Endothelial cell (in vitro differentiated cells): ENCODE measurements at places on chromosomes 2 and 18. TPM values are rescaled to one million over a fixed set of nuclear protein-coding genes. Genes with fewer than 3 reads are reported as not detected.

The HRH4 gene
- not detected for total RNA-seq

The POTEC gene
- not detected for total RNA-seq

The TXNDC2 gene
- total RNA-seq = not detected

The KCNG2 gene
- 0.56 TPM for total RNA-seq

The EPB41L3 gene
- total RNA-seq = 16.8 TPM

The SERPINB4 gene
- total RNA-seq = 0.41 TPM

The DSG4 gene
- total RNA-seq = not detected

The TEKT4 gene
- not detected for total RNA-seq

The METTL21A gene
- total RNA-seq = 14.9 TPM

The POTEJ gene
- total RNA-seq = not detected

The SALL3 gene
- total RNA-seq = 2.5 TPM

The C2orf92 gene
- 15.1 TPM for total RNA-seq

The HTR2B gene
- total RNA-seq = 0.80 TPM

The DNER gene
- total RNA-seq = 0.15 TPM

The SCN3A gene
- total RNA-seq = 0.38 TPM

The C2orf80 gene
- not detected for total RNA-seq

The NR4A2 gene
- 3.9 TPM for total RNA-seq

The KCNJ13 gene
- not detected for total RNA-seq

The INHA gene
- total RNA-seq = not detected

The OR6B2 gene
- 0.23 TPM for total RNA-seq

The MAP2 gene
- 2.1 TPM for total RNA-seq

The LOXHD1 gene
- total RNA-seq = 0.23 TPM

The CYP1B1 gene
- 1.2 TPM for total RNA-seq

The YES1 gene
- total RNA-seq = 190 TPM

The GALNT13 gene
- 26.3 TPM for total RNA-seq

The TMEM17 gene
- 1.7 TPM for total RNA-seq

The ZSWIM2 gene
- total RNA-seq = not detected

The KCNJ3 gene
- not detected for total RNA-seq

The SERPINB12 gene
- not detected for total RNA-seq

The DOK6 gene
- 2.2 TPM for total RNA-seq

The MATN3 gene
- total RNA-seq = 8.9 TPM

The TMEM37 gene
- total RNA-seq = 11.4 TPM

The SKOR2 gene
- total RNA-seq = 0.38 TPM

The RAB12 gene
- total RNA-seq = 35.3 TPM

The FBLN7 gene
- total RNA-seq = 0.36 TPM

The CBLN2 gene
- total RNA-seq = not detected

The REG3A gene
- not detected for total RNA-seq

The TMEM247 gene
- not detected for total RNA-seq

The DSG2 gene
- 60.5 TPM for total RNA-seq

The HNRNPA3 gene
- 264 TPM for total RNA-seq

The ADD2 gene
- total RNA-seq = 54.0 TPM

The SIGLEC15 gene
- total RNA-seq = 2.7 TPM

The SAG gene
- total RNA-seq = not detected

The PTPRN gene
- 1.1 TPM for total RNA-seq

The SLC5A7 gene
- total RNA-seq = not detected

The UGT1A7 gene
- not detected for total RNA-seq

The ALPG gene
- total RNA-seq = not detected

The IL1F10 gene
- not detected for total RNA-seq

The CFAP65 gene
- total RNA-seq = 0.59 TPM

The TFCP2L1 gene
- total RNA-seq = 1.7 TPM

The LANCL1 gene
- total RNA-seq = 38.7 TPM

The LRRC30 gene
- not detected for total RNA-seq

The ALPP gene
- not detected for total RNA-seq

The LMAN1 gene
- total RNA-seq = 38.5 TPM

The KLF11 gene
- 8.2 TPM for total RNA-seq

The HOXD8 gene
- total RNA-seq = 9.3 TPM
